ENCODE measurements at places on chromosomes 3 and 15.

- H3K27ac ChIP-seq = no peak overlapping the region
- DNase-seq = no peak
- H3K4me3 ChIP-seq = no peak overlapping the region
- H3K4me1 ChIP-seq = peaks cover 2% of the 10 kb centered on the region
Observed at GRCh38 chr3:8743911-8744310, 10.3 kb downstream of the CAV3 start.

DNA sequence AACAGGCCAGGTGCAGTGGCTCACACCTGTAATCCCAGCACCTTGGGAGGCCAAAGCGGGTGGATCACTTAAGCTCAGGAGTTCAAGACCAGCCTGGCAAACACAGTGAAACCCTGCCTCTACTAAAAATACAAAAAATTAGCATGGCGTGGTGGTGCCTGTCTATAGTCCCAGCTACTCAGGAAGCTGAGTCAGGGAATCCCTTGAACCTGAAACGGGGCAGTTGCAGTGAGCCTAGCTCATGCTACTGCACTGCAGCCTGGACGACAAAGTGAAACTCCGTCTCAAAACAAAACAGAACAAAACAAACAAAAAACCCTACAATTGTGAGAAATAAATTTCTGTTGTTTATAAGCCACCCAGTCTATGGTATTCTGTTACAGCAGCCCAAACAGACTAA is 94.7 kb downstream of the PIK3CB start:
- H3K27ac ChIP-seq = no peak overlapping the region
- H3K4me1 ChIP-seq = peaks cover 9% of the 10 kb centered on the region
- no peaks in the 10 kb centered on the region for H3K27me3 ChIP-seq
- no peak for DNase-seq
- H3K36me3 ChIP-seq = peaks cover 13% of the 10 kb centered on the region
- H3K4me3 ChIP-seq = no peak overlapping the region

DNA sequence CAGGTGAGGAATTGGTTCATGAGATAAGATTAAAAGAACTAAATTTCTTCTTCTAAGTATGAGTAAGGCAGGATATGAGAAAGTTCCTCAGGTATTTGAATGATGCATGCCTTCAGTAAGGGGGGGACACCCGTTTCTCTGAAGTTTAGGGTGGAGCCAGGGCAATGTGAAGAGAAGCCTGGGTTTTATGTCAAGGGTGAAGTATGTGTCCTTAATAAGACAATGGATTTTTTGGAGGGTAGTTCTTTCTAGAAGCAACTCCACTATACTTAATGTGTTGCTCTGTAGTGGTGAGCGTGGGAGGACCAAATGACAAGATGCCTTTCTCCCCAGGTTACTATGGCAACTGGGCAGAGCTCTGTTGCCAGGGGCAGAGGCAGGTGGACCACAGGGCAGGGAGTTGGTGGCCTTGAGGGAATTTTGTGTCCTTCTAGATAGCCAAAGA is 44.0 kb downstream of the PHLDB2 start:
- peaks cover 1% of the 10 kb centered on the region for H3K27me3 ChIP-seq
- H3K4me1 ChIP-seq = peaks cover 13% of the 10 kb centered on the region
- DNase-seq = no peak

GRCh38 chr3:119559441-119559963 is at the start of gene CD80:
TSS of gene CD80 (minus strand) at chr3:119559614. CDS start at chr3:119557728, 1,886 bp downstream.
- peak within 1 kb of the TSS; percentile 55 for H3K4me3 ChIP-seq
- DNase-seq = peak; percentile 54
- no peaks in the 10 kb centered on the region for H3K27me3 ChIP-seq
- peaks cover 45% of the 10 kb centered on the region for H3K4me1 ChIP-seq
- peaks cover 14% of the 10 kb centered on the region for H3K36me3 ChIP-seq
- peak within 1 kb of the TSS; percentile 67 for H3K27ac ChIP-seq

DNA sequence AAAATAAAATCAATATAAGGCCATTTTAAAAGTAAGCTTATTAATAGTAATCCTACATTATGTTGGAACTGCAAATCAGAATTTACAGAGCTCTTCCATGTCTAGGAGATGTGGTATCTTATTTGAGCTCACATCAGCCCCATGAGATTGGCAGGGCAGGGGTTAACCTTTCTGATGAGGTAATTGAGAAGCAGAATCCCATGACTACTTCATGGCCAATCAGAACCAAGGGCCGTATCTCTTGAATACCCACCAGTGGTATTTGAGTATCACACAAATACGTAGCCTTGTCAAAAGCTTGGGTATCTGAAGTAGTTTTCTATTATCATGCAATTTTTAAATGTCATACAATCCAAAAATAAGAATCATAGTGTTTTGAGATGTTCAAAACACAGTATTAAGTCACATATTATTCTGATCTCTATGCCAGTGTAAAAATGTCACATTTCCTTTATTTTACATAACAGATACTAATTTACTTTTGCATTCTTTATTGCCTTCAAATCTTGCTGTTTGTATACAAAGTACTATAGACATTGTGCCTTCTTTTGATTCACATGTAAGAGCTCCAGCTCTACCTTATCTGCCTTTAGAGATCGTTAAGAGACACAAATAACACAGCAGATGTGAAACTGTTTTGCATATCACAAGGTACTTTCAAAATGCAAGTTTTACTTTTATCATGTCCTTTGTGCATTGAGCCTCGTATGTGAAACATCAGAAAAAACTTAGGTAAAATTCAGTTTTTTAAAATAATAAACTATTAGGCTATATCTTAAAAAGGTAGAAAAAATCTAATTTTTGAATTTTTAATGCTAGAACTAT is 251.7 kb upstream of the GOLGA6L4 start:
- peaks cover 2% of the 10 kb centered on the region for H3K4me1 ChIP-seq
- no peaks in the 10 kb centered on the region for H3K27me3 ChIP-seq
- no peak for DNase-seq

GRCh38 chr3:120420928-120421551 is 29.8 kb downstream of the FSTL1 start:
- peaks cover 22% of the 10 kb centered on the region for H3K27me3 ChIP-seq
- H3K27ac ChIP-seq = no peak overlapping the region
- DNase-seq = no peak
- no peaks in the 10 kb centered on the region for H3K36me3 ChIP-seq
- H3K4me3 ChIP-seq = no peak overlapping the region
- H3K4me1 ChIP-seq = peaks cover 14% of the 10 kb centered on the region

- DNase-seq = no peak
- peak overlapping the region; percentile 87 for H3K27ac ChIP-seq
- peaks cover 2% of the 10 kb centered on the region for H3K27me3 ChIP-seq
- H3K4me3 ChIP-seq = no peak overlapping the region
Observed at GRCh38 chr3:40337136-40338108, 27.9 kb downstream of the EIF1B start.

- no peaks in the 10 kb centered on the region for H3K27me3 ChIP-seq
- no peaks in the 10 kb centered on the region for H3K36me3 ChIP-seq
- no peak overlapping the region for H3K4me3 ChIP-seq
- H3K4me1 ChIP-seq = no peaks in the 10 kb centered on the region
- no peak overlapping the region for H3K27ac ChIP-seq
Observed at GRCh38 chr3:64940596-64941348, 253.0 kb upstream of the ADAMTS9 start.

DNA sequence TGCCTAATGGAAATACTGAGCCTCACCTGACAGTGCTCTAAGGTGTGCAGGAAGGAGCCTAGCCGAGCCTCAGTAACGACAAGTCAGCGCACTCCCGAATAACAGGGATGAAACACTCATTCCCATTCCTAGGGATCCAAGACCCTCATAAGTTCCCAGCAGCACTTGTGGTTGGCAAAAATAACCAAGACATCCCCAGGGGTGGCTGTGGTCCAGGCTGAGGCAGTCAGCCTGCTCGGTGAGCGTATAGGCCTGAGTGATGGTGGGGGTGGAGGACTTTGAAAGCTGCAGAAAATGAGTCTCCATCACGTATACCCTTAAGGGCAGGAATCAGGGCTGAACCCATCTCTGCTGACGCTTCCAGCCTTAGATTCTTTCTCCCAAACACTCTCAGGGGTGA is 120.1 kb downstream of the SMAD6 start:
- H3K27ac ChIP-seq = no peak overlapping the region
- H3K27me3 ChIP-seq = peaks cover 1% of the 10 kb centered on the region
- H3K4me1 ChIP-seq = no peaks in the 10 kb centered on the region
- no peaks in the 10 kb centered on the region for H3K36me3 ChIP-seq
- no peak for DNase-seq

DNA sequence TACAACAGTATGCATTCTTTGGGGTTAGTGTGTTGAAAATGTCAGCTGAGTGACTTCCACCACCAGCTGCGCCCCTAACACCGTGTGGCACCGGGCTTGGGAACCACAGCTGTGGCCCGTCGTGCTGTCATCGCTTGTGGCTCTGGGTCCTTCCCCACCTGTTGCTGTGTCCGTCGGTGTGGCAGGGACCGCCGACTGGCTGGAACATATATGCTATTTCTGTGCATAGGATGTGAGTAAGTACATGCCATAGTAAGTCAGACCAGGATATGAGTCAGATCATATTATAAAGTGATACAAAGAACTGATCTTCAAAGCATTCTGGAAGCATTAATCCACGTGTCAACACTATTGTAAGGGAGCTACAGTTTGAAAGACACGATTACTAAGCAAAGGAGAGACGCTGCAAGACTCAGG is 31.9 kb downstream of the EHD4 start:
- H3K27ac ChIP-seq = peak overlapping the region; percentile 51
- peaks cover 29% of the 10 kb centered on the region for H3K36me3 ChIP-seq
- H3K4me3 ChIP-seq = no peak overlapping the region

- peaks cover 15% of the 10 kb centered on the region for H3K4me1 ChIP-seq
- DNase-seq = no peak
- H3K4me3 ChIP-seq = no peak overlapping the region
Observed at GRCh38 chr3:131360191-131360755, 21.3 kb upstream of the NUDT16 start.

GRCh38 chr3:122589297-122589696 is 11.8 kb downstream of the PARP15 start:
- H3K4me3 ChIP-seq = no peak overlapping the region
- no peak for DNase-seq
- peaks cover 31% of the 10 kb centered on the region for H3K36me3 ChIP-seq

DNA sequence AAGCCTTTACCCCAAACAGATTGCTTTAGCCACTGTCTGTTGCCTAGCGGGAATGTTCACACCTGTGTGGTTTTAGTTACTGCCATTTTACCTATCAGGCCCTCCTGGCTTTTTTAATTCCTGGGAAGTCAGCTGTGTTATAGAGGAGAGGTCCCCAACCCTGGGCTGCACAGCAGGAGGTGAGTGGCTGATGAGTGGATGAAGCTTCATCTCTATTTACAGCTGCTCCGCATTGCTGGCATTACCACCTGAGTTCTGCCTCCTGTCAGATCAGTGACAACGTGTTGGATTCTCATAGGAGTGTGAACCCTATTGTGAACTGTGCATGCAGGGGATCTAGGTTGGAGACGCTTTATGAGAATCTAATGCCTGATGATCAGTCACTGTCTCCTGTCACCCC is 127.0 kb downstream of the MBNL1 start:
- no peak overlapping the region for H3K4me3 ChIP-seq
- H3K4me1 ChIP-seq = peaks cover 28% of the 10 kb centered on the region
- H3K27ac ChIP-seq = no peak overlapping the region
- DNase-seq = no peak
- peaks cover 46% of the 10 kb centered on the region for H3K36me3 ChIP-seq

GRCh38 chr3:160702290-160702689 is 25.3 kb downstream of the ARL14 start:
- H3K36me3 ChIP-seq = no peaks in the 10 kb centered on the region
- H3K27ac ChIP-seq = no peak overlapping the region
- H3K4me1 ChIP-seq = peaks cover 4% of the 10 kb centered on the region
- H3K27me3 ChIP-seq = peaks cover 23% of the 10 kb centered on the region
- DNase-seq = no peak
- H3K4me3 ChIP-seq = no peak overlapping the region

DNA sequence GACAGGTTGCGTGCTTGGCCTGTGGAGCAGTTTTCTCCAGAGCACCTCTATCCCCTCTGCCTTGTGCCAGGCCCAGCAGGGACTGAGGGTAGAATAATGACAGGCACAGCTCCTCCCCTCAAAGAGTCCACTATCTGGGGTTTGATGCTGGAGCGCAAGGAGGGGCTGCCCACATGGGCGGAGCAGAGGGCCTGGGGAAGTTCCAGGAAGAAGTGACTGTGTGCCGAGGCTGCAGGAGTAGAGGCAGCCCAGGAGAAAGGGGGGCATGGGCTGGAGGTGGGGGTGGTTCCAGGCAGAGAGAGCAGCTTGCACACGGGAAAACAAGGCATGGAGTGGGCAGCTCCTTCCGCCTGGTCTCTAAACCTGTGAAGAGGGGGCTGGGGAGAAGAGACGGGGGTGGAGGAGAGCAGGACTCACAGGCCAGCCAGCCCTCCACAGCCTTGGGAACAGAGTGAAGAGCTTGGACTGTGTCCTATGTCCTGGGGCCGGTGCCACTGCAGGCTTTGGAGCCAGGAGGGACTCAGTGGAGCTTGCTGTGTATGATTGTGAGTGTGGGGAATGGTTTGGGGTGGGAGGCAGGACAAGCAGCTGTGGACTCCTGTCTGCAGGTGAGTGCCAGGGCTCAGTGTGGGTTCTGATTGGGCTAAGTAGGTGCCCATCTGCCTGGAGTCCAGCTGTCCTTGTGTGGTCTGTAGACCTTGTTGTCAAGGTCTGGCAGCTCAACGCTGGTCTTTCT is 48.1 kb downstream of the APBA2 start:
- DNase-seq = no peak
- no peaks in the 10 kb centered on the region for H3K27me3 ChIP-seq
- no peak overlapping the region for H3K4me3 ChIP-seq
